RWPE1 (cell line): ENCODE measurements at places on chromosomes 6 and 20.

DNA sequence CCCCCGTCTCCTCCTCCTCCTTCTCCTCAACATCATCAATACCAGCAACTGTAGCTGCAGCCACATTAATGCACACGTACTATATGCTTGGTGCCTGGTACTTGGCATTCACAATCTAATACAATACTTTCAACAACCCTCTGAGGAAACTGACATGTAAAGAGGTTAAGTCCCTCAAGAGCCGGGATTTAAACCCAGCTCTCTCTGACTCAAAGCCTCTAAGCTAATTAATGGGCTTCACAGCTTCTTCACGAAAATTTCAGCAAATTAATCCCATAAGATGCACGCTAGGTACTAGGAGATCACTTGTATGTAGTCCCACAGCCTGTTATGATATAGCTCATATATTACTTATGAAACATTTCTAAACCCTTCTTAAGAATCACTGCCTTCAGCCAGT, 73.1 kb upstream of the IPCEF1 start:
- DNase-seq = no peak

GRCh38 chr20:16007962-16008361, 565.3 kb downstream of the KIF16B start:
- DNase-seq = no peak

GRCh38 chr6:151958332-151958731, 150.8 kb downstream of the ESR1 start:
- peak; percentile 16 for DNase-seq

DNA sequence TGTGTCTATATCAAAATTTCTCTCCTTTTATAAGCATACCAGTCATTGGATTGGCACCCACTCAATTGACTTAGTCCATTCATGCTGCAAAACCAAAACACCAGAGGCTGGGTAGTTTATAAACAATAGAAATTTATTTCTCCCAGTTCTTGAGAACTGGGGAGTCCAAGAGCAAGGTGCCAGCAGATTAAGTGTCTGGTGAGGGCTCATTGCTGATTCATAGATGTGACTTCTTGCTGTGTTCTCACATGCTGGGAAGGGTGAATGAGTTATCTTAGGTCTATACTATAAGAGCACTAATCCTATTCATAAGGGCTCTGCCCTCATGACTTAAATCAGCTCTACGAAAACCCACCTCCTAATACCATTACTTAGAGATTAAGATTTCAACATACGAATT, 501.4 kb downstream of the EPM2A start:
- no peak for DNase-seq
